ENCODE measurements at places on chromosomes 12 and 14. TPM values are rescaled to one million over a fixed set of nuclear protein-coding genes. Genes with fewer than 3 reads are reported as not detected.

DNA sequence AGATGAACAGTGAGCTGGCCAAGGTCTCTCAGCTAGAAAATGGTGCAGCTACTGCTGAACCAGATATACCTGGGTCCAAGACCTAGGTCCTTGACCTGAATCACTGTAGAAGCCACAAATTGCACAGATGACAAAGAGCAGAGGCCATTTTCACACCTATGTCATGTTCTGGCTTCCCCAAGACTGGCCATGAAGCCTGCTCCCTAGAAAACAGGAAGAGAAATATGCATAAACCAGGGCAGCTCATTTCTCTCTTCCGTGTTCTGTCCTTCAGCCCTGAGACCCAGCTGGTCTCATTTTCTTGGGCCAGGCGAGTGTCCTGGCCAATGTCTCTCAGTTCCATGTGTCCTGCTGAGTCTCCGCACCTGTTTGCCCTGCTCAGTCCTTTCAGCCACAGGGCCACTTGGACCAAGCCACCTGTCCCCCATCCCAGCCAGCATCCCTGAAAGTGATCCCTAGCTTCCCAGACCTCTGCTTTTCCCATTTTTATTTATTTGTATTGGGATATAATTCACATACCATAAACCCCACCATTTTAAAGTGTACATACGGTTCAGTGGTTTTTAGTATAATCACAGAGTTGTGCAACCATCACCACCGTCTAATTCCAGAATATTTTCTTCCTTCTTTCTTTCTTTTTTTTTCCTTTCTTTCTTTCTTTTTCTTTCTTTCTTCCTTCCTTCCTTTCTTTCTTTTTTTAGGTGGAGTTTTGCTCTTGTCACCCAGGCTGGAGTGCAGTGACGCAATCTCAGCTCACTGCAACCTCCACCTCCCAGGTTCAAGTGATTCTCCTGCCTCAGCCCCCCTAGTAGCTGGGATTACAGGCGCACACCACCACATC, 27.0 kb downstream of the P2RX7 start:
- no peak overlapping the region for H3K4me3 ChIP-seq
- no peak overlapping the region for H3K27ac ChIP-seq
- DNase-seq, result no peak
- no peaks in the 10 kb centered on the region for H3K4me1 ChIP-seq
- H3K27me3 ChIP-seq, result peaks cover 2% of the 10 kb centered on the region
- H3K36me3 ChIP-seq, result peaks cover 5% of the 10 kb centered on the region

GRCh38 chr12:116068371-116068770, 209.1 kb downstream of the MED13L start:
- H3K36me3 ChIP-seq, result no peaks in the 10 kb centered on the region
- no peak overlapping the region for H3K4me3 ChIP-seq
- peaks cover 10% of the 10 kb centered on the region for H3K4me1 ChIP-seq
- H3K27ac ChIP-seq, result no peak overlapping the region

DNA sequence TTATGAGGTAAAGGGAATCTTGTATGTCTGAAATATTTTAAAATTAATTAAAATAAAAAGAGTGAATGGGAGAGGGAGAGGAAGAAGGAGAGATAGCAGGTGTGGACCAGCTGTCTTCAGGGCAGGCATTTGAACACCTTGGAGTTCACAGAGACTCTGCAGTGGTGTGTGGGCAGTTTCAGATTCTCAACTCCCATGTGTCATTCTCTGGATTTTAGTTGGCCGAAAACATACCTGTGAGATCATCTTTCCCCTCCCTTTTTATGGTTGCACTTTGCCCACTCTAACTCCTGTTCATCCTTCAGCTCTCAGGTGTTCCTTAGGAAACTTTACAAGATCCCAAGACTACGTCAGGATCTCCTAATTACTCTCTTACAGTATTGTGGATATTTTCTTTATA, 108.1 kb downstream of the ERC1 start:
- H3K36me3 ChIP-seq, result no peaks in the 10 kb centered on the region
- DNase-seq, result no peak
- H3K4me1 ChIP-seq, result peaks cover 11% of the 10 kb centered on the region
- peaks cover 3% of the 10 kb centered on the region for H3K27me3 ChIP-seq

DNA sequence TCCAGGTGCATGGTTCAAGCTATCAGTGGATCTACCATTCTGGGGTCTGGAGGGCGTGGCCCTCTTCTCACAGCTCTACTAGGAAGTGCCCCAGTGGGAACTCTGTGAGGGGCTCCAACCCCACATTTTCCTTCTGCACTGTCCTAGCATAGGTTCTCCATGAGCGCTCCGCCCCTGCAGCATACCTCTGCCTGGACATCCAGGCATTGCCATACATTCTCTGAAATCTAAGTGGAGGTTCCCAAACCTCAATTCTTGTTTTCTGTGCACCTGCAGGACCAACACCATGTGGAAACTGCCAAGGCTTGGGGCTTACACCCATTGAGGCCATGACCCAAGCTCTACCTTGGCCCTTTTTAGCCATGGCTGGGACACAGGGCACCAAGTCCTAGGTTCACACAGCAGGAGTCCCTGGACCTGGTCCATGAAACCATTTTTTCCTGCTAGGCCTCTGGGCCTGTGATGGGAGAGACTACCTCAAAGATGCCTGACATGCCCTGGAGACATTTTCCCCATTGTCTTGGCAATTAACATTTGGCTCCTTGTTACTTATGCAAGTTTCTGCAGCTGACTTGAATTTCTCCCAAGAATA, 76.8 kb downstream of the CRADD start:
- no peak overlapping the region for H3K27ac ChIP-seq
- H3K36me3 ChIP-seq, result peaks cover 25% of the 10 kb centered on the region
- DNase-seq, result no peak
- no peak overlapping the region for H3K4me3 ChIP-seq

DNA sequence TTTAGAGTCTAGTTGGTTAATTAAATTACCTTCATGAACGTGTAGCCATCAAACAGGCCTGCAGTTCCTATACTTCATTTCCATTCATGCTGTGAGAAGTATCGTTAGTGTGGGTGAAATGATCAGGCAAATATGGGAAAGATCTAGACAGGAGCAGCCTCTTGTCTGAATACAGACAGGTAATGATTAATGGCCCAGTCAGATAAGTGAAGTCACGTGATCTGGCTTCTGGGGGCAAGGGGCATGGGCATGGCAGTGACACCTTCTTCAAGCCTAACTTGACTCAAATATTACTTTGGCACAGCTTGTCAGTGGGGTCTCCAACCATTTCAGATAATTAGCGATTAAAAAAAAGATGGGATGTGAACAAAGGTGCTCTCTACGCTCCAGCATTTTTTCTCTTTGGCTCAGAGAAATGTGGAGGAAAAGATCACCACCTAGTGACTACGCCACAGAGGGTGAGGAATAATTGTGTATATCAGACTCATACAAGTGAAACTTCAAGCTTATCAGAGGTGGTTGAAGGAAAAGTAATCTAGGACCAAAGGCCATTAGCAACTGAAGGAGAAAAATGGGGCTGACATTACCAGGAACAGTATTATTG, 17.8 kb downstream of the GUCY2C start:
- no peak overlapping the region for H3K4me3 ChIP-seq
- DNase-seq, result no peak
- no peaks in the 10 kb centered on the region for H3K36me3 ChIP-seq
- no peaks in the 10 kb centered on the region for H3K27me3 ChIP-seq
- H3K4me1 ChIP-seq, result no peaks in the 10 kb centered on the region

The ACOT4 gene
- not detected for total RNA-seq

The TAS2R10 gene
- 0.69 TPM for total RNA-seq

The COL2A1 gene
- total RNA-seq, result 0.34 TPM

All from glutamatergic neuron (in vitro differentiated cells).